ENCODE measurements at places on chromosomes 4 and X.
A peak's percentile ranks its signal among the peaks of the same experiment; 100 is the strongest.

- DNase-seq = no peak
These were observed 9.9 kb downstream of the APBB2 start for GRCh38 chr4:41204400-41204978.

- no peak for DNase-seq
These were observed 68.6 kb downstream of the CDS1 start for GRCh38 chr4:84651499-84651898.

DNA sequence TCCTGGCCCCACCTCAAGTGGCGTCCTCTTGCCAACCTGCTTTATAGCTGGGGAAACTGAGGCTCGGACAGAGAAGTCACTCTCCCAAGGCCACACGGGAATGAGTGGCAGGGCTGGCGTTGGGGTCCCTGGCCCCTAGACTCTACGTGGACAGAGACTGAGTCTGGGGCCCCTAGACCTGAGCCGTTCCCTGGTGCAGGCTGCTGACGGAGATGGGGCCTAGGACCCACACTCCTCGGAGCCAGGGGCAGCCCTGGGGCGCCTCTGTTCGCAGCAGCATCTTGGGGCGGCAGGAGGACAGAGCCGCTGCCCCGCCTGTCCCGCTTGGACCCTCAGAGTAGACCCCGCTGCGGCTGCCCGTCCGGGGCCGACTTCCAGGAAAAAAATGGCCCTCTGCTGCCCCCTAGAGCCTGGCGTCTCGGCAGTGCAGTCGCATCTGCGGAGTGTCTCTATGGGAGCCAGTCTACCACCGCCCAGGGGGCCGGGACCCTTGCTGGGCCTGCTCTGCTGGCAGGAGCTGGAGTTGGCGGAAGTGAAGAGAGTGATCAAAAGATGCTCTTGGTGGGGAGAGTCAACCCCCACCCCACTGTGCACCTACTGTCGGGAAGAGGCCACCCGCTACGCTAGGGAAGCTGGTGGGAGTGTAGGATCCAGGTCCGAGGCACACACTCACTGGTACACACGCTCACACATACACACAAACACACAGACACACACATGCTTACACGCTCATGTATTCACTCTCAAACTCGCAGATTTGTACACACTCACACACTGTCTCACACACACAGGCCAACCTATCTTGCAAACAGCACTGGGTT is 220.1 kb downstream of the AFAP1 start:
- DNase-seq = no peak

- DNase-seq = peak; percentile 56
These were observed 41.3 kb downstream of the DOCK11 start for GRCh38 chrX:118536687-118537461.

DNA sequence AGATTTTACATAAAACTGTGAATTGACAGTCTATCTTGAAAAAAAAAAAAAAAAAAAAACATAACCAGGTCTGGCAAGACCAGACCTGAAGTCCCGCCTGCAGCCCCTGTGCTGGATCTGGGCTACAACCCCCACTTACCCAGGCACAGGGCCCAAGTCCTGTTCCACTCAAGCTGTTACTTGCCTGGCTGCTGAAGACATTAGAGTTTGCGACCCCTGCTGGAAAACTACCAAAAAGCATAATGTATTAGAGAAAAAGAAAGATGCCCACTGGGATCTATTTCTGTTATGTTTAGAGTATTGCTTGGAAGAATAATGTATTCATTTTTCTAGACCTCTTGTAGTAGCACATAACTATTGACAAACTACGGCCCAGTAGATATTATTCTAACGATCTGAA is 4.7 kb downstream of the HS3ST1 start:
- DNase-seq = no peak

DNA sequence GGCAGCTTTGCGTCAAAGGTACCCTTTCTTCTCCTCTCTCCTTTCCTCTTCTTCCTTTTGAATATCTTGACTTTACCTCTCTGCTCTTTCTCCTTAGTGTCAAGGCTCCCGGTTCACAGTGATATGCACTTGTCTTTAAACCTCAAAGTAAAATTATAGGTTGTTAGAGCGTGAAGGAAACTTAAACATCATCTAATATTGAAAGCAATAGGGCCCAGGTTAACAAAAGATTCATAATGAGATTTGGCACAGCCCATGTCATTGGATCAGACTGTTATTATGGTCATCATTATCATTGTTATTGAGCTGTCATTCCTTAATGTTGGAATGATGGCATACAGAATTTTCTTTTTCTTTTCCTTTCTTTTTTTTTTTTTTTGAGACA is 32.5 kb downstream of the FTHL17 start:
- DNase-seq = no peak

DNA sequence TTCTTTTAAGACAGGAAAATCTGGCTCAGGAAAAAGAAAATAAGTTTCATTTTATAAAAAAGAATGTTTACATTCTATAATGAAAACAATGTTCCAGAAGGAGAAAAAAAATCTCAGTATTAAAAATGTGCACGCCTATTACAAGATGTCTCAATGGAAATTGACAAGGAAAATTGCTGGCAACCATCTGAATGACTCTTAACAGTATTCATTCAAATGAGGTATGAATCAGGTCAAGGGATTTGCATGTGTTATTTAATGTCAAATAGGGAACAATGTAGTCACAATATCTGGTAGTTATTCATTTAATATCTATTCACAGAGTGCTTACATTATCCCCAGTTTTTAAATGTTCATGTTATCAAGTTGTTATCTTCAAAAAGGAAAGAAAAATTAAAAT is 208.4 kb upstream of the TRAM1L1 start:
- DNase-seq = no peak

GRCh38 chr4:81811562-81812293 is 340.0 kb upstream of the RASGEF1B start:
- no peak for DNase-seq

GRCh38 chrX:123876177-123876576 is 16.3 kb downstream of the XIAP start:
- no peak for DNase-seq

DNA sequence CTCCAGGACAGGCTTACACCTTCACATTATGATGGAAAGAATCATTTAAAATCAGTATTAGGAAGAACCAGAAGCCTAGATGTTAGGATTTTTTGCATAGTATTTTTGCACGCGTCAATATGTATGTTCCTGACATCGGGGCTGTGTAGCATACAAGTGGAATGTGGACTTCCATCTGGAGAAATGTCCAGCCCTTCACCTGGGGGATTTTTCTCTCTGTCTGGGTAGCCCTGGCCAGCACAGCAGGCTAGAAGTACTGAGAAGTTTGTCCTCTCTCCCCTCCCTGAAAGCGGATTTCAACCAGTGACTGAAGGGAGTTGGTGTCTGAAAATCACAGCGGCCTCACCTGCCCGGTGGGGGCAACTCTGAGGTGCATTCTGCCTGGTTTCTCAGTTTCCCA is 10.4 kb upstream of the KLHL8 start:
- DNase-seq = no peak

GRCh38 chrX:63434206-63434605 is 83.1 kb upstream of the SPIN4 start:
- no peak for DNase-seq

GRCh38 chr4:150855981-150856510 is 159.0 kb downstream of the LRBA start:
- no peak for DNase-seq

DNA sequence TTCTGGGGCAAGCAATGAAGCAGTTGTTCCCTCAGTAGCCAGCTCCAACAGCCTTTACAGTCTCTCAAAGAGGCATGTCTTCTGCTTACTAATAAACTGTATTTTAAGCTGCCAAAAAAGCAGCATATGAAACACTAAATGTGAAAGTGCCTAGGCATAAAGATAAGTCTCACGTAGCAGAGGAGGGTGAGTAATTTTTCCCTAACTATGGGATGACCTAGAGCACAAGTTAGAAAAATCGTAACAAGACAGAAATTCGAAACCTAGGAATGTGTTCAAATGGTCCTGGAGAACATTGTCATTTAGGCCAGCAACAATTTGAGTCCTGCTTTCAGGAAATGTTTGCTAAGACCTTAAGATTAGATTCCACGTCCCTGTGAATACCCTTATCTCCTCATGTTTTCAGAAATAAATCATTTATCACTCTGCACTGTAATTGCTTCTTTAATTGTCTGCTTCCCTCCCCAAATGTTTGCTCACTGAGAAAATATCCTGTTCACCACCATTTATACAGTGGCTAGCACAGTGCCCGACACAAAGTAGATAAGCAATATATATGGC is 222.2 kb downstream of the KCNIP4 start:
- no peak for DNase-seq

DNA sequence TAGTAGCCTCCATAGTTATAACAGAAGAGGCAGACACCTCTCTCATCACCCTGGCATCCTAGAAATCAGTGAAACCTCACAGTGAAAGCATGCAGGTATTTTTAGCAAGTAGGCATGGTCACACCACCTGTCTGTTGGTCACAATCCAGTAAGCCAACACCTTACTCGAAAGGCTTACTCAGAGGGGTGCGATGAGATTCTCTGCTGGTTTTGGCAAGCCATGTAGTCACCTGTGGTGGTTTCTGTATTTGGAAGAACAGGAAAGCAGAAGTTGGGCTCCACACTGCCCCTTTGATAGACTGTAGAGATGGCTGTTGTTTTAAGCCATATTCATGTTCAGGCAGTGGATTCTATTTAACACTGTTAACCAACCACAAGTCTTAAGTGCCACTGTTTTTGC is 134.7 kb downstream of the DCLK2 start:
- DNase-seq = no peak

- peak; percentile 71 for DNase-seq
These were observed 41.0 kb downstream of the GAB1 start for GRCh38 chr4:143377611-143378099.

- DNase-seq = no peak
These were observed 7.2 kb upstream of the CCSER1 start for GRCh38 chr4:90120037-90120436.

GRCh38 chrX:24646745-24647182 is 383 bp downstream of the PCYT1B start:
- DNase-seq = no peak

DNA sequence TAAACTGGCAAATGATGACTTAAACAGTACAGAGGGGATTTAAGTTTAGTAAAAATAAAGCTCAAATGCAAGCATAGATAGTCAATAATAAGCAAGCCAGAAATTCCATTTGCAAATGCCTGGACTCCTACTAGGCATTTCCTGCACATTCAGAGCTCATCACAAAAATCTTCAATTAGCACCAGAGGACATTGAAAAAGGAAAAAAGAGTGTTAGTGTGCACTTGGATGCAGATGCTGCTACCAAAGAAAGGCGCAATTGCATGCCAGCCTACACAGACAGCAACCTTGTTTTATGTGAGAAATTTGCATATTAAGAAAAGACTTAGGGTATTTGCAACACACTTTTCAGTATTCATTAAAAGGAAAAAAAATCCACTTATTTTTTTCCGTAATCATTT is 282.1 kb downstream of the GRIA2 start:
- no peak for DNase-seq

DNA sequence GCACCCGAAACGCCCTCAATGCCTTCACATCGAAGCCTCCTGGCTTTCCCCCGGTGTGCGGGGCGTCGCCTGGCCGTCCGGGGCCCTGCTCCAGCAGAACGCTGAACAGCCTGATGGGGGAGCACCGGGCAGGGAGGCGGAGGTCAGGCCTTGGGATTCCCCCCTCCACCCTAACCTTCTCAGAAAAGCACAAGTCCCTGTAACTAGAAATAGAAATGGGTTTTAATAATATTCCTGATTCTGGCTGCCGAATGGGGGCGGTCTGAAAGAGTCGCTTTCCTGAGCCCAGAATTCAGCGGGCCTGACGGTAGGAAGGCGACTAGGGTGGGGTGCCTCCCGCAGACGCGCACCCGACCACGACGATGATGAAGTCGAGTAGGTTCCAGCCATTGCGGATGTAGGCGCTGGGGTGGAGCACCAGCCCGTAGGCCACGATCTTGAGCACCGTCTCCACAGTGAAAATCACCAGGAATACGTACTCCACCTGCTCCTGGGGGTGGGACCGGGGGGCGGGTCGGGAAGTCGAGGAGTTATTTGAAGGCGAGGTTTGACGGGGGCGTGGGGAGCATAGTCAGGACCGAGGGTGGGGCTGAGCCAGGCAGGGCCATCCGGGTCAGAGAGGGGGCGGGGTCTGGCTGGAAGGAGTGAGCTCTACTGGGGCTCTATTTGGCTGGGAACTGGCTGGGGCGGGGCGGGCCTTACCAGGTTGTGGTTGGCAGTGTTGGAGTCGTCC is 2.5 kb downstream of the CACNA1F start:
- peak; percentile 69 for DNase-seq

DNA sequence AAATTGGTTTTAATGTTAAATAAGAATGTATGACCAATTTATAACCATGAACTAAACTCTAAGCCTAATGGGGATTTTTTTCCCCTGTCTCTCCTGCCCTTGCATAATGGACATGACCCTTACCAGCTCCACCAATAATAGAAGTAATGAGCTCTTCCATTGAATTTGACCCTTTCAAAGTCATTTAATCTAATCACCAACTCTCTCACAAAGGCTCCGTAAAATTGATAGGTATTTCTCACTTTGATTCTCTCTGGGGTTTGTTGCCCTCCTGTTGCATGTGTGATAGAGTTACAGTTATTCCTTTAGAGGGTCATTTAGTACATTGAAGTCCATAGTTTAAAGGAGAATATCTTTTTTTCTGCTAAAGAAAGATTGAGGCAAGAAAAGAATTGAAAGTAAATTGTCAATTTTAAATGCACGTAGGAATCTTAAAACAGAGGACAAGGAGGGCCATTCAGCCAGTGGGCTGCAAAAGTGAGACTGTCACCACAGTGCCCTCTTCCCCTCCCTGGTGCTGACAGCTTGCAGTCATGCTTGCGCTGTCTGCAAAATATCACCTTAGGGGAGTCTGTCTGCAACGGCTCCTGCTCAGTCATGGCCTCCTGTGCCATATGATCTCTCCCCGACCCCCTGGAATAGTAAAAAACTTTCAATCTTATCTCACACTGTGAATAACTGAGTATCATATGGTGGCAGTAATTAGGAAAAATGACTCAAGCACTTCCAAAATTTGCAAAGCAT is 307.5 kb upstream of the GNPDA2 start:
- DNase-seq = no peak

- no peak for DNase-seq
These were observed 81.0 kb downstream of the MGST2 start for GRCh38 chr4:139746431-139747171.

DNA sequence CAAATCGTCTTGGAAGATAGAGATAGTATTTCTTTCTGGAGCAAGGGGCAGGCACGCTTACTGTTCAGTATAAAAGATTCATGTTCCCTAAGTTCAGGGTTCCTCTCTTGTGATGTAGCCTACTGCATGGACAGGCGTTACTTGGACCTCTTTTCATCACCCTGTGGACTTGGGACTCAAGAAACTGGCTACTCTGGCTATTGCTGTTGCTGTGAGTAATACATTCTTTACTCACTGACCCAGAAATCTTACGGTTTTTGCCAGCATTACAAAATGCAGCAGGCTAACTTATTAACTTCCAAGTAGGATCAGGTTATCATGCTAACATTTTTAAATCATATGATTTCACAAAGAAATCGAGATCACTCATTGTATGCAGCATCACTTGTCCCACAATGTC is 12.8 kb upstream of the GUCY1B1 start:
- DNase-seq = no peak

GRCh38 chrX:116267511-116268040 is 97.0 kb downstream of the AGTR2 start:
- no peak for DNase-seq
